ENCODE measurements at places on chromosomes 11 and 22.

DNA sequence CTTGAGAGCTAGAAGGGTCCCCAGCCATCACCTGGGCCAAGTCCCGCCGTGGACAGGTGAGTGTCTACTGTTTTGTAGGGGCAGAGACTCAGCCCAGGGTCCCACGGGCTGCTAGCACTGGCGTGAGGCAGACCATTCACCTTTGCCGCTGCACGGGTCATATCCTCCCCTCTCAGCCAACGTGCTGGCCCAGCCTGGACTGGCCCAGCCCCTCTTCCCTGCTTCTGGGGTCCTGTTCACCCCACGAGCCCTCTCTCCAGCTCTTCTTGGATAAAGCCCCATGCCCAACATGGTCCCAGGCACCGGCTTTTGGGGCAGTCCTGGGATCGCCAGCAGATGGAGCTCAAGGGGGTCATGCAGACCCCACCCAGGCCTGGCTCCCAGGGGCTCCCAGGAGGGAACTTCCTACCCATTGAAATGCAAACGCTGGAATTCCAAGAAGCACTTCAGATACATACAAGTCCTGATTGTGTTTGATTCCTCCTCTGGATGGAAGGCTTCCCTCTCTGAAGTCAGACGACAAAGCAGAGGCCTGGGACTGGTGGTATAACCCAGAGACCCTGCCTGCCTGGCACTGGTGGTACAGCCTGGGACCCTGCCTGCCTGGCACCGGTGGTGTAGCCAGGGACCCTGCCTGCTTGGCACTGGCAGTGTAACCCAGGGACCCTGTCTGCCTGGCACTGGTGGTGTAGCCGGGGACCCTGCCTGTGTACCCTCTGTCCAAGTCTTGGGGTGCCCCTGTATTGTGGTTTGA, 8.9 kb upstream of the SEPTIN5 start:
- no peak for DNase-seq

GRCh38 chr11:117874253-117874909, 2.1 kb downstream of the FXYD6 start:
- no peak for DNase-seq

- no peak for DNase-seq
These were observed 182.4 kb downstream of the SPON1 start for GRCh38 chr11:14144934-14145333.

- no peak for DNase-seq
These were observed 21.6 kb downstream of the PDGFB start for GRCh38 chr22:39223091-39223710.

Measured in urothelium cell line (cell line).